ENCODE measurements at places on chromosomes 11 and 22.

DNA sequence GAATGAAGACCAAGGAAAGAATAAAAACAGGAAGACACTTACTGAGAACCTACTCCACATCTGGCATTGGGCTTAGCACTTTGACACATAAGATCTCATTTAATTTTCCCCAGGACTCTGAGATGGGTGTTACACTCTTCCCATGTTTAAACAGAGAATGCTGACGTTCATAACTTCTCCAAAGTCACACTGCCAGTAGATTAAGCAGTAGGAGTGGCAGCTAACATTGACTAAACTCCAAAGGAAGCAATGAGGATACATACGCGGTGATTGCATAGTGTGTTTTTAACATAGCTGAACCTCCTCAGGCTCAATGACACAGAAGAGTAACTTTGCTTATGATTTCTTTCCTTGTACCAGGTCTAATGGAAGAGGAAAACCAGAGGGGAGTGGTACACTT, 14.5 kb upstream of the OR10V1 start:
- DNase-seq: no peak

GRCh38 chr11:104546501-104546900, 351.8 kb downstream of the CASP12 start:
- no peak for DNase-seq

DNA sequence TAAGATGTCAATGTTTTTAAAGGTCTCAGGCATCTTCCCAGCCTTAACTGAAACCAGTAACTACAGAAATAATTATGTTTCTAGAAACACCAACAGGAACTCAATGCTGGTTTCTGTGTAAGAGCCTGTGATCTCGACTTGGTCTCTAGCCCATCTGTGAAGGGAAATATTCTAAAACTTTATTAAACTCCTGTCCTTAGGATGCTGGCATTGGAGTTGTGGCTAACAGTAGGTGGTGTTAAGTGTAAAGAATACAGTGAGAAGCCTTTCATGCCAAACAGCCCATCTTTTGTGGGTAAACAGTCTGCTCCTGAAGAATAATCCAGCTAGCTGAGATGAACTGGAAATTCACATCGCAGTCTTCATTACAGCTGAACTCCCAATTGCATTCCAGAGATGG, 133.2 kb downstream of the ADAMTS15 start:
- DNase-seq: no peak

- no peak for DNase-seq
These were observed 16.4 kb upstream of the SNX32 start for GRCh38 chr11:65817312-65817834.

DNA sequence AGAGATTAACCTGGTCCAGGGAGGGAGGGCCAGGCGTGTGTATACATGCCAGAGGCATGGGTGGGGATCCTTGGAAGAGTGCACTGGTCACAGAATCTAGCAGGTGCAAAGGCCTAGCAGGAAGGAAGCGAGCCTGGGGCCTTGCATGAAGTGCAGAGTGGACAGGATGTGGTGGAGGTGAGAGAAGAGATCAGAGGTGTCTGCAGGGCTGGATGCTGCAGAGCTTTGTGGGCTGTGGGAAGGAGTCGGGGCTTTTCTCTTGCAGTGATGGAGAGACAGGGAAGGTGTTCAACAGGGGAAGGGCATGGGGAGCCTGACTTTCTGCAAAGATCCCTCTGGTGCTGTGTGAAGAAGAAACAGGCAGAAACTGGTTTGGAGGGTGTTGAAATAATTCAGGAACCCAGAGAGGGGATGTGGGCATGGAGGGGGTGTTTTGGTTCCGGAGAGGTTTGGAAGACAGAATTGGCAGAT, 2.5 kb upstream of the TPST2 start:
- no peak for DNase-seq

DNA sequence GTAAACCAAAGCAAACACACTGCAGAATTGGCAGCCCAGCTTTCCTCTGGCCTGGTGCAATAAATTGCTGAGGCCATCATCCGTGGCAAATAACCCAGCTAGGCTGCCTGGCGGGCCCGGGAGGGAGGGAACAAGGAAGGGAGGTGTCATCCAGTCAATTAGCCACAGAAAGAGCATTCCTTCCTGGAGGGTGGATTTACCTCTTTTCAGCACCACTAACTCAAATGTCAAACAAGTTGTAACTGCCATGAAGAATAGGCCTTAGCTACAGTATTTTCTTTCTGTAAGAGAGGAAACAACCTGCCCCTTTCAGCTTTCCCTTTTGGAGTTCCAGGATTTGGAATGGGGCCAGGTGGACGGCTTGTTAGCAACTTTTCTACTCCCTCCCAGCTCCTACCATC, 163.8 kb upstream of the BDNF start:
- DNase-seq: no peak

DNA sequence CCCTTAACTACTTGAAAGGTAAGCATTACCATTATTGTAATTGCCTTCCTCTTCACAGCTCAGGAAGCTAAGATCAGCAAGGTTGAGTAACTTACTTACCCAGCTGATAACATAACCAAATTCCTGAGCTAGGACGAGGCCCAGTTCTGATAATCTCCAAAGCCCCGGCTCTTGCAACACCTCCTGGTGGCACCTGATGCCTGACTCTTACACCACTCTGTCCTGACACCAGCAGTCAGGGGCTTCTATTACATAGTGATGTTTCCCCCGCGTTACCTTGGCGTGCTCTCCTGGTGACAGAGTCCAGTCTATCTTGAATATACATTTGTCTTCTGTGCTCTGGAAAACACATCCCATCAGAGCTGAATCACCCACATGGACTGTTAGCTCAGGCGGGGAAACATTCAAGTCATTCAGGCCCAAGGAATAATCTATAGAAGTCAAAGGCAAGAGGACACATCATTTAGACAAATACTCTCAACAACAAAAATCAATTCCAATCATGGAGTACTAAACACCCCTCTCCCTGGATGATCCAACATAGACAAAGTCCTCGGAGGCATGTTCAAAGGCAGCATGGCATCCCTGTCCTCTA, 12.6 kb downstream of the JAML start:
- DNase-seq: no peak

DNA sequence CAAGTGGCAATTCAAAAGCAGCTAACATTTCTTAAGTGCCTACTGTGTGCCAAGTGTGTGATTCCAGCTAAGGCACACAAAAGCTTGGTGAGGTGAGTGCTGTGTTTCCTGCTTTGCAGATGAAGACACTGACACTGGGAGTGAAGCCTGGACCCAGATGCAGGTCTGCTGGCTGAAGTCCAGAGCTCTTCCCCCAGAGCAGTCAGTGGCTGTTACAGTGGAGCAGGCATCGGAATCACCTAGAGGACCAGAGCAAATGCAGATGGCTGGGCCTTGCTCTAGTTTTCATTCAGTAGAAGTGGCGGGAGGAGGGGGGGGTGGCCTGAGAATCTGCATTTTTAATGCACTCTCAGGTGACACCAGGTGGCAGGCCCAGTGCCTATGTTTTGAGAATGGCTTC, 342.3 kb downstream of the CADM1 start:
- DNase-seq: no peak

- no peak for DNase-seq
These were observed 389.9 kb upstream of the KIRREL3 start for GRCh38 chr11:127390465-127390864.

DNA sequence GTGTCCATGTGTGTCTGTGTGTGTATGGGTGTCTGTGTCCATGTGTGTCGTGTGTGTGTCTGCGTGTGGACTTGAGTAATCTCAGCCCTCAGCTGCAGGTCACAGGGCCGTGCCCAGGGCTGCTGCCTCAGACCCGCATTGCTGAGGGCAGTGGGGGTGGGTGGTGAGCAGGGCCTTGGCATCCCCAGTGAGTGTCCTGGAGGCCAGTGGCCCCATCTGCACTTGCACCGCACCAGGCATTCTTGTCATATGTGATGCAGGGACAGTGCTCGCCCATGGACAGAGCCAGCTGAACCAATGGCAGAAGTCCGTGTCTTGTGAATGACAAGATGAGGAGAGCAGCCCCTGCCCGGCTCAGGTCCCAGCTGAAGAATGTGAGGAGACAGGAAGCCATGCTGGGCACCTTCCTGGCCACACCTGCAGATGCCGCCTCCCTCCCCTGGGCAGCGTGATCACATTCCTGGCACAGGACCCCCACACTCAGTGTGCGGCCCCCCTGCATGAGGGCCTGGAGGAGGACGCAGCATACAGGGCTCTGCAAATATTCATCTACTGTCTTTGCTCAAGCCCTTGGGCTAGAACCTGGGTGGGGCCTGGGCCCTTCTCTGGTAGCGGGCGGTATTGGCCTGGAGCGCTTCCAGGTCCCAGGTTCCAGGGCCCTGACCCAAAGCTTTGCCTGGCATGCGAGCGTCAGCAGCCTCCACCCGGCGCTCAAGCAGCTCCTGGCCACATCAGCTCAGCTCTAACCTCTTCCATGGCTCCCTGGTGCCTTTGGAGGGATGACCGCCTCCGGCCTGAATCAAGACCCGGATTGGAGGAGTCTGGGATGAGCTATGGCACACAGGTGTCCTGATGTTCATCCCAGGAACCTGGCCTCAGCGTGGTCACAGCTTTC, 3.9 kb downstream of the ALDH3B2 start:
- no peak for DNase-seq

GRCh38 chr11:60658409-60658808, 41.0 kb upstream of the MS4A8 start:
- DNase-seq: no peak

GRCh38 chr11:73975479-73975757, 7.2 kb downstream of the UCP2 start:
- no peak for DNase-seq

- no peak for DNase-seq
These were observed 155.1 kb downstream of the LDLRAD3 start for GRCh38 chr11:36098853-36099375.

GRCh38 chr11:59822989-59823566, 12.5 kb upstream of the MRPL16 start:
- DNase-seq: peak; percentile 16

GRCh38 chr22:26360169-26360885, 68.7 kb upstream of the ASPHD2 start:
- peak; percentile 81 for DNase-seq

GRCh38 chr22:32583921-32584335, 109.3 kb downstream of the FBXO7 start:
- no peak for DNase-seq

DNA sequence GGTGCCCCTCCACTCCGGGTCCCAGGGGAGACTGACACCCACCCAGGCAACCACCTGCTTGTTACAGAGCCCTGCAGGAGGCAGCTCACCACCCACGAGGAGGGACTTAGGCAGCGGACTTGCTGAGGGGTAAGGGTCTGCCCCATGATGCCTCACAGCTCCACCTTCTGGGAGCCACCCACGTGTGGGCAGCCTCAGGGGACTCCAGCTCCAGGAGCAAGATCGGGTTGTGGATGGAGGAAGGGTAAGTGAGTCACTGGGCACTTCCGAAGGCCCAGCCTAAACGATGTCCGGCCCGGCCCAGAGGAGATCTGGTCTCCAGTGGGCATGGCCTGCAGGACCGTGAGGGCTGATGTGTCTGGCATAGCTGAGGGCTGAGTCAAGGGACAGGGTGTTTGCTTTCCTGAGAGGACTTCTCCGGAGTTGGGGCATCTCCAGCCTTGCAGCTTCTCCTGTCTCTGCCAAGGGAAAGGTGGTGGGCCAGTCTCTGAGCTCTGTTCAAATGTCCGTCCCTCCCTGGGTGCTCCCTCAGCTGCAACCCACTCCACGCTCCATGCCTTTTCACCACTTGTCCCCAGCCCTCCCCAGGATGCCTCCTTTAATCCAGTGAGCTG, 32.3 kb upstream of the P2RY2 start:
- no peak for DNase-seq

DNA sequence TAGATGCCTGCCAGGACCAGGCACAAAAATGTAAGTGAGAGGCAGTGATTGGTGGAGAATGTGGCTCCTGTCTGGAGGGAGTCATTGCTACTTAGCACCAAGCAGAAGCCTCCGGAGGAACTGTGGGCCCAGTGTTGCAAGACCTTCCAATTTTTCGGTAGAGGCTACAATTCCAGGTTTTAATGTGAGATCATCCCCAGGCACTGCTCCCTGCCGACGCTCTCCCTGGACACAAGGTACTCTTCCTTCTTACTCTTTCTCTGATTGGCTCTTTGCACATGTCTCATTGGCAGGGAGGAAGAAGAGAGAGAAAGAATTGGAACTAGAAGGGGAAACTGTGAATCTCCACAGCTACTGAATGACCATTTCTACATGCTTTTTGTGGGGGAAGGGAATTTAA, 53.7 kb upstream of the EP300 start:
- no peak for DNase-seq

DNA sequence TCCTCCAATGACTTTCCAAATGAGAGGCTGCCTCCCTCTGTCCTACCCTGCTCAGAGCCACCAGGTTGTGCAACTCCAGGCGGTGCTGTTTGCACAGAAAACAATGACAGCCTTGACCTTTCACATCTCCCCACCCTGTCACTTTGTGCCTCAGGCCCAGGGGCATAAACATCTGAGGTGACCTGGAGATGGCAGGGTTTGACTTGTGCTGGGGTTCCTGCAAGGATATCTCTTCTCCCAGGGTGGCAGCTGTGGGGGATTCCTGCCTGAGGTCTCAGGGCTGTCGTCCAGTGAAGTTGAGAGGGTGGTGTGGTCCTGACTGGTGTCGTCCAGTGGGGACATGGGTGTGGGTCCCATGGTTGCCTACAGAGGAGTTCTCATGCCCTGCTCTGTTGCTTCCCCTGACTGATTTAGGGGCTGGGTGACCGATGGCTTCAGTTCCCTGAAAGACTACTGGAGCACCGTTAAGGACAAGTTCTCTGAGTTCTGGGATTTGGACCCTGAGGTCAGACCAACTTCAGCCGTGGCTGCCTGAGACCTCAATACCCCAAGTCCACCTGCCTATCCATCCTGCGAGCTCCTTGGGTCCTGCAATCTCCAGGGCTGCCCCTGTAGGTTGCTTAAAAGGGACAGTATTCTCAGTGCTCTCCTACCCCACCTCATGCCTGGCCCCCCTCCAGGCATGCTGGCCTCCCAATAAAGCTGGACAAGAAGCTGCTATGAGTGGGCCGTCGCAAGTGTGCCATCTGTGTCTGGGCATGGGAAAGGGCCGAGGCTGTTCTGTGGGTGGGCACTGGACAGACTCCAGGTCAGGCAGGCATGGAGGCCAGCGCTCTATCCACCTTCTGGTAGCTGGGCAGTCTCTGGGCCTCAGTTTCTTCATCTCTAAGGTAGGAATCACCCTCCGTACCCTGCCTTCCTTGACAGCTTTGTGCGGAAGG, 2.9 kb downstream of the APOC3 start:
- no peak for DNase-seq
